ENCODE measurements at places on chromosomes 5 and 9. TPM values are rescaled to one million over a fixed set of nuclear protein-coding genes. Genes with fewer than 3 reads are reported as not detected.

TMEM141 gene
- total RNA-seq: 50.6 TPM

ENC1 gene
- 0.60 TPM for total RNA-seq

- H3K27ac ChIP-seq: no peak overlapping the region
- H3K4me1 ChIP-seq: peaks cover 46% of the 10 kb centered on the region
- no peak for DNase-seq
- peaks cover 11% of the 10 kb centered on the region for H3K36me3 ChIP-seq
- no peak overlapping the region for H3K4me3 ChIP-seq
Observed at GRCh38 chr9:89542401-89543021, 44.6 kb upstream of the SEMA4D start.

GRCh38 chr5:89303033-89303480 lies 420.1 kb upstream of the MEF2C start:
- no peak overlapping the region for H3K4me3 ChIP-seq
- no peaks in the 10 kb centered on the region for H3K4me1 ChIP-seq
- no peaks in the 10 kb centered on the region for H3K27me3 ChIP-seq
- DNase-seq: no peak

GRCh38 chr5:43693411-43693810 lies 90.4 kb downstream of the NNT start:
- H3K36me3 ChIP-seq: peaks cover 66% of the 10 kb centered on the region
- peaks cover 3% of the 10 kb centered on the region for H3K4me1 ChIP-seq
- no peak overlapping the region for H3K4me3 ChIP-seq
- no peaks in the 10 kb centered on the region for H3K27me3 ChIP-seq
- no peak overlapping the region for H3K27ac ChIP-seq
- DNase-seq: no peak

- no peak overlapping the region for H3K27ac ChIP-seq
- no peak for DNase-seq
- H3K36me3 ChIP-seq: peaks cover 42% of the 10 kb centered on the region
- no peaks in the 10 kb centered on the region for H3K27me3 ChIP-seq
- peak overlapping the region; percentile 58 for H3K4me3 ChIP-seq
- peaks cover 63% of the 10 kb centered on the region for H3K4me1 ChIP-seq
Observed at GRCh38 chr9:100350188-100350587, 2.6 kb downstream of the TEX10 start.

DNA sequence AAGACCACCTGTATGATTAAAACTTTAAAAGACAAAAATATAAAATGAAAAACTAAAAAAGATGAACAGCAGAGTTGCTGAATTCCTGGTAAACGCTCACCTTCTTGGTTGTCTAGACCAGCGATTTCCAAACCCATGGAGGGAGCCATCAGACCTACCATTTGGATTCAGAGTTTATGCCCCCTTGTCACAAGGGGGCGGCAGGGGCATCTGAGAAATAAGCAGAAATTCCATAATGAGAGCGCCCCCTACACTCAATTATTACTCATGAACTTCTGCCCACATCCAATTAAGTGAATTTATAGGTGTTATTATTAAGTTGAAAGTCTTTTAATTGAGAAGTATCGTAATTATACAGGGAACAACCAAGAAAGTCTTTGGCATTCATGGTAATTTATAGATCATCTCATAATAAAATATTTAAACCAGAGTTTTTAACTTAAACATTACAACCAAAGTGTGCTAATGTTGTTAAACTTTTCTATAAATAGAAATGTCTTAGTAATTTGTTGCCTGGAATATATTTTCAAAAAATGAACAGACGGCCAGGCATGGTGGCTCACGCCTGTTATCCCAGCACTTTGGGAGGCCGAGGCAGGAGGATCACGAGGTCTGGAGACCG lies 35.2 kb upstream of the SPATA31C2 start:
- DNase-seq: peak; percentile 78
- H3K4me3 ChIP-seq: no peak overlapping the region
- peaks cover 5% of the 10 kb centered on the region for H3K27me3 ChIP-seq
- no peak overlapping the region for H3K27ac ChIP-seq
